ENCODE measurements at places on chromosomes 16 and 17.
A peak's percentile ranks its signal among the peaks of the same experiment; 100 is the strongest.

DNA sequence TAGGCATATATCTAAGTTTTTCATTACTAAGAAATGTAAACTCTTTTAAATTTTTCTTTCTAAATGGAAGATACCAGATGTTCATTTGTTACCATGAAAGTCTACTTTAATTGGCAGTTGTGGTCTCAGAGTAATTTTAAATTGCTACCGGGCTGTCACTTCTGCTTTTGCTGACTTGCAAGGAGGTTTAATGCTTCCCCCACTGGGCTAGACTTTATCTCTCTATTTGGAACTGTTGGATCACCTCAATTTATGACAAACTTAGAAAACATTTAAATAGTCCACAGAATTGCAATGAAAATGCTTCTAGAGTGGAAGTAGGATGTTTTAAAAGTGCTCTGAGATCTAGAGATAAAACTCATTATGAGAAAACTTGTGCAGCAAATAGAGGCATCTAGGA, 479.8 kb upstream of the GOT2 start:
- DNase-seq, result no peak

GRCh38 chr17:51046514-51047384, 73.9 kb downstream of the SPAG9 start:
- no peak for DNase-seq

- DNase-seq, result no peak
These were observed 322.1 kb downstream of the SEC14L1 start for GRCh38 chr17:77462553-77463497.

GRCh38 chr17:18187226-18187625, 3.6 kb downstream of the ALKBH5 start:
- no peak for DNase-seq

DNA sequence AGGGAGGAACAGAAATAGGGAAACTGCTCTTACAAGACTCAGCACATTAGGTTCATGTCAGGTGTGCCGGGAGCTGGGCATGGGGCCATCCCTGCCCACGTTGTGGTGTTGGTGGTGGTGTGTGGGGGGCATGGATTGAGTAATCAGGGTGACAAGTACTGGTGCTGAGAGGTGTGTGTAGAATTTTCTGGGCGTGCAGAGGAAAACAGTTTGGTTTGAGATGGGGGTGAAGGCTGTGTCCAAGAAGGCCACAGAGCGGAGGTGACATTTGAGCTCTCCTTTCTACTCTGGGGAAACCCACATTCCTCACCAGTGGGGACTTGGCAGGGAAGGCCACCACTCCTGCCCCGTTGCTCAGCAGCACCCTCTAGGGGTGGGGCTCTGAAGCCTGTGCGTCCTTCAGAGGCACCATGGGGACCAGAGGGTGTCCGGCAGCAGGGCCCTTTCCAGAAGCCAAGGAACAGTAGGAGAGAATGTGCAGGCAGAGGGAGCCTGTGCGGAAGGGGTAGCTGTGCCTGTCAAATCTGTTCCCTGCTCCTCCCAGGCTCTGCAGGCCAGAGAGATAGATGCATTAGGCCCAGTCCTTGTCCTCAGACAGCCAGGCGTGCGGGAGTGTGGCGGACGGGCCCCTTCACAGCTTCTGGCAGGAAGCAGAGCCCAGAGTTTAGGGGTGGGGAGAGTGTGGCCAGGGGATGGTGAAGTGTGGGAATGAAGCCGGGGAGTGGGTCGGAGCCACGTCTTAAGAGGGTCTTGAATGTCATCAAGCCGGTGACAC, 48.7 kb upstream of the GSE1 start:
- no peak for DNase-seq

GRCh38 chr16:72068930-72069329, 5.9 kb downstream of the HPR start:
- DNase-seq, result no peak

- DNase-seq, result no peak
These were observed 261.9 kb upstream of the FOXF1 start for GRCh38 chr16:86248310-86248905.

GRCh38 chr16:56985962-56986360, 3.4 kb upstream of the NLRC5 start:
- DNase-seq, result no peak

GRCh38 chr16:88056212-88056611, 105.0 kb downstream of the BANP start:
- DNase-seq, result no peak

DNA sequence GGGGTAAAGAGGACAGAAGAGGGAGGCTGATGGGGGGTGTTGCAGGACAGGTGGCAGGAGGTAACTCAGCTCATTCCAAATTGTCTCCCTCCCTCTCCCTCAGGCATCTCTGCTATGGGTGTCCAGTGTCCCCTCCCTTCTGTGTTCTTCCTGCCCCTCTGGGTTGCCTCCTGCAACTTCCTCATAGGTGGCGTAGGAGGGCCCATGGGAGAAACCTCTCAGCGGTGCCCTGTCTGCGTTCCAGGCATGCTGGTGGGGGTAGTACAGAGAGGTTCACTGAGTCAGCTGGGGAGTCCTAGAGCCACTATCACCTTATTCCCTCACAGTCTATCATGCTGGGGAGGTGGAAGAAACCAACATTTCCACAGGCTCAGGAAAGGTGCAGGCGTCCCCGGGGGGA, 14.7 kb upstream of the ODF4 start:
- DNase-seq, result no peak

GRCh38 chr17:66673668-66674276, 161.1 kb upstream of the CACNG5 start:
- DNase-seq, result peak; percentile 54

DNA sequence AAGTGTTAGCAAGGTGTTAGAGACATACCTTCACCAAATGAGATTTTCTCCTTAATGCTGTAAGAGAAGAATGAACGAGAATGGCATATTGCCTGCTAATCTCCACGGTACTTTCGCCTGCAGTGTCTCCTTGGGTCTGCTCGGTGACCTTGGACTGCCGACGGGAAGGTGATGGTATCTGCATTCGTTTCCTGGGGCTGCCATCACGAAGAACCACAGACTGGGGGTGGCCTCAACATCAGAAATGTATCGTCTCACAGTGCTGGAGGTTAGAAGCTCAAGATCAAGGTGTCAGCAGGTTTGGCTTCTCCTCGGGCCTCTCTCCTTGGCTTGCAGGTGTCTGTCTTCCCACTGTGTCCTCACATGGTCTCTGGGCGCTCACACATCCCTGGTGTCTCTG, 86.3 kb upstream of the TNRC6C start:
- no peak for DNase-seq

- DNase-seq, result no peak
These were observed 34.9 kb downstream of the CHD9 start for GRCh38 chr16:53089434-53090285.

DNA sequence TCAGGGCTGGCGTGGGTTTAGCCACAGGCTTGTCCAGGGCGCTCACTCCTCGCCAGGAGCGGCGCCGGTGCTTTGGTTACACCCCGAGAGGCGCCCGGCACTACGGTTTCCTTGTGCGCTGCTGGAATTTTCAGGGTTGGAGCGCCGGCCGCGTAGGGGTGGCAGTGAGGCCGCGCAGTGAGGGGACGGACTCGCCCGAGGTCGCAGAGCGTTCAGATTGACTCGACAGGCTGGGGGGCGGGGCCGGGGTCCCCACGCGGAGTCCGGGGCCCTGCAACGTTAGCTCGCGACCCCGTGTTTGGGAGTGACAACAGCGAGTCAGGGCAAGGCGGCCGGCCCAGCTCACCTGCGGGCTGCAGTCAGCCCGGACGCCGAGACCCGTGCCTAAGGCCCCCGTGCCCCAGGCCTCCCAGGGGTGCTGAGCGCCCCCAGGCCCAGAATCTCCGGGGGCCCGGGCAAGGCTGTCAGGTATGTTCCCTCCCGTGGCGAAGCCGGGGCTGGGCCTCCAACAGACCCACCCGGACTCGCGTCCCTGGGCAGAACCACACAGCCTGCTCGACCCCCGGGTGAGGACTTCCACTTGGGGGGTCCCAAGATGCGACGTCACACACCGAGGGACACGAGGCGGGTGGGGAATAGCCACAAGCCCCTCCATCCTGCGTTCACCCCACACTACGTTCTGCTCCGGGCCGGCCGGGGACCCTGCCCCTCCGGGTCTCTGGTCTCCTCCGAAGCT, 1.3 kb upstream of the ACTG1 start:
- DNase-seq, result peak; percentile 45

DNA sequence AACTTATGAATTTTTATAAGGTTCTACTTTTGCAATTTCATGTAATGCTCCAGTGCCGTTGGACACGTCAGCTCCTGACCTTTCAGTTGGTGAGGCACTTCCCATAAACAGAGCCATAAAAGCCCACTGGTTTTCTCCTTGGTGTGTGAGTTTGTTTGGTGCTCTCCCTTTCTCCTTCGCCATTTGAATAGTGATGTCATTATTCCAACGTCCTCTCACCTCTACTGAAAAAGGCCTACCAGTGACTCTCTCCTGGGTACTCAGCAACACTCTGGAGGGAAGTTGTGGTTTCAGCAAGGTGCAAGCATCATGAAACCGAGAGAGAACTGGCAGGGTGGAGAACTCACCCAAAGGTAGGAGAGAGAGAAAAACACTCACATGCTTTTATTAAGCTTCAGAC, 29.6 kb upstream of the HNF1B start:
- no peak for DNase-seq

DNA sequence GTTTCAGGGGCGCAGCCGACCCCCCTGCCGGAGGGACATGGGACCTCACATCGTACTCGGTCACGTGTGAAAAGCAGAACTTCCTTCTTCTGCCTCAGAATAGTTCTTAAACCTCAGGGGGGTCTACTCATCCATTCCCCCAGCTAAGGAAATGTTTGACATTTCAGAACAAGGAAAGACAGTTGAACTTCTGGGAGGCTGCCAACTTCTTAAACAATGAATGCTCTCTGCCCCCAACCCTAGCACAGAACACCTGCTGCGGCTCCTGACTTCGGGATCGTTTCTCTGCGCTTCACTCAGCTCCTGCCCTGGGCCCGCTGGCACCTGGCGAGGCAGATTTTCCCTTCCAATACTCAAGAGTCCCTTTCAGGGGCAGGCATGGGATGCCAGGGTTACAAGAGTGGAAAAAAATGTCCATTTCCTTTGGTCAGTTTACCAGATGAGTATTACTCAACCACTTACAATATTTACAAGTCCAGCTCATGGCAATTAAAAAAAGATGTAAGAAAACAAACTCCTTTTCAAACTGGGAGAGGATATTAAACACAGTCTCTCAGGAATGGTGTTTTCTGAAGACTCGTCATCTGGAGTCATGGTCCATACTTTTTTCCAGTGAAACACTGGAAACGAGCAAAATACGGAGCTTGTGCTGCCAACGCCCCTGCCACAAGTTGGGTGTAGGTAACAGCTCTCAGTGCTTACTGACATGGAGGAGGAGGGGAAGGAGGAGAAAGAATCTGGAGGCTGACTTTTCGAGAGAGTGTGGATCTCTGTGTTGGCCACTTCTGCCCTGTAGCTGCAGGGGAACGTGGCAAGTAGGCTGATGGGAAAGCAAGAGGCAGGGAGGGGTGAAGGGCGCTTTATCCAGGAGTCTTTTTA, 235.7 kb downstream of the NTN1 start:
- no peak for DNase-seq

DNA sequence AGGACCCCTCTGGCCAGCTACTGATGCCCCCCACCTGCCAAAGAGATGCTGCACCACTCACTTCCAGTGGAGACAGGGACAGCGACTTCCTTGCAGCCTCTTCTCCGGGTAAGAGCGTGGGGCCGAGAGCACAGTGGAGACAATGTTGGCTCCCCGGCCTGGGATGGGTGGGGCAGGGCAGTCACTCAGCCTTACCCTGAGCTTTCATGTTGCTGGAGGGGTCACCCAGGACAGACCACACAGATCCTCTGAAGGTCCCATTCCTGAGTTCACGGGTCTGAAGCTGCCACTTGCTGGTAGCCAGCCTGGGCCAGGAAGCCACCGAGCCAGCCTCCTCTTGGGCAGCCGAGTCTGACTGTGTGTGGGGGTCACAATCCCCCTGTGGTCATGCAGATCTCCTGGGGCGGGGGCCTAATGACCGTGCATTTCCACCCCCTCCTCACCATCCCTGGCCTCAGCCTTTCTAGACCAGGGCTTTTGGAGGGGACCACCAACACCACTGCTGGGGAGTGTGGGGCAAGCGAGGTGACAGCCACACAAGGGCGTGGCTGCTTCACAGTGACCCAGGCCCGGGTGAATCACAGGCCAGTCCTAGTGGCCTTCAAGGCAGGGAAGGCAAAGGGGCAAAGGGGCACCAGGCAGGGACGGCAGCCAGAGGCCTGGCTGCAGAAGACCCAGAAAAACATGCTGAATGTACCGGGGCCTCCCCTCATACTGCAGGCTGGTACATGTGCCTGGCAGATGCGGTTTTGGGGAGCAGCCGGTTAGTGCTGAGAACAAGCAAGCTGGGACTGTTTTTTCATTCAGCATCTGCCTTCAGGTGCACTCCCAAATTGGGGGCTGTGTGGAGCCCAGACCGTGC, 10.4 kb downstream of the TAF1C start:
- DNase-seq, result peak; percentile 26

DNA sequence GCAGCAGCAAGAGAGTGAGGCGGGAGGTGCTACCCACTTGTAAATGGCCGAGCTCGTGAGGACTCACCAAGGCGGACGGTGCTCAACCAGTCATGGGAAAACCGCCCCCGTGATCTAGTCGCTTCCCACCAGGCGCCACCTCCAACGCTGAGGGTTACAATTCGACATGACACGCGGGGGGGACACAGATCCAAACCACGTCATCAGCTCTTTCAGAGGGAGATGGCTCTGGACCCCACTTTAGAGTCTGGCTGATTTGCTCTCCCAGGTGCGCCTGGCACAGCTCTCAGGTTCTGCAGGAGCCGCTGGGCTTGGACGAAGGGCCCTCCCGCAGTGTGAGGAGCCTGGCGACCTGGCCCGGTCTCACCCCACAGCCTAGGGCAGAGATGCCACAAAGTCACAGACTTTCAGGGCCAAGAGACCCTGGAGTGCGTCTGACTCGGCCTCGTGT, 21.1 kb upstream of the DOC2B start:
- DNase-seq, result no peak

GRCh38 chr17:28796062-28796461, 46.5 kb downstream of the FAM222B start:
- no peak for DNase-seq

DNA sequence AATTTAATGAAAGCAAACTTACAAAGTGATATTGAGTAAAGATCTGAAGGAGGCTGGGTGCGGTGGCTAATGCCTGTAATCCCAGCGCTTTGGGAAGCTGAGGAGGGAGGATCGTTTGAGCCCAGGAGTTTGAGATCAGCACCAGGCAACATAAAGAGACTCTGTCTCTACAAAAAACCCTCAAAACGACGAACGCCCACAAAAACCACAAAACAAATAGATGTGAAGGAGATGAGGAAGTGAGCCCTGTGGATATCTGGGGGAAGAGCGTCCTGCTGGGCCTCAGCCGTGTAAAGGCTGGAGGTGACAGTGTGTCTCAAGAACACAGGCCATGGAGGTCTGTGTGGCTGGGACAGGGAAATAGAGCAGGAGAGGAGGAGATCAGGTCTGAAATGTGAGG, 68.8 kb downstream of the ITFG1 start:
- no peak for DNase-seq
